ENCODE measurements at places on chromosomes 6 and 20. TPM values are rescaled to one million over a fixed set of nuclear protein-coding genes. Genes with fewer than 3 reads are reported as not detected.

OPN5 gene
- total RNA-seq: not detected

CLDN20 gene
- not detected for total RNA-seq

- no peaks in the 10 kb centered on the region for H3K27me3 ChIP-seq
- H3K4me1 ChIP-seq: no peaks in the 10 kb centered on the region
- H3K27ac ChIP-seq: no peak overlapping the region
- no peak overlapping the region for H3K4me3 ChIP-seq
- H3K36me3 ChIP-seq: no peaks in the 10 kb centered on the region
Observed at GRCh38 chr6:81820422-81820821, 67.9 kb upstream of the TENT5A start.

GRCh38 chr6:131929264-131929663 lies 21.9 kb downstream of the CCN2 start:
- no peaks in the 10 kb centered on the region for H3K4me1 ChIP-seq
- DNase-seq: no peak
- H3K27ac ChIP-seq: no peak overlapping the region
- H3K4me3 ChIP-seq: no peak overlapping the region
- H3K27me3 ChIP-seq: peaks cover 6% of the 10 kb centered on the region
- no peaks in the 10 kb centered on the region for H3K36me3 ChIP-seq

GRCh38 chr6:36677059-36677749 lies 1.3 kb upstream of the CDKN1A start:
- H3K4me1 ChIP-seq: peaks cover 51% of the 10 kb centered on the region
- H3K27me3 ChIP-seq: no peaks in the 10 kb centered on the region
- H3K27ac ChIP-seq: peak overlapping the region; percentile 69
- H3K4me3 ChIP-seq: peak overlapping the region; percentile 89
- H3K36me3 ChIP-seq: peaks cover 14% of the 10 kb centered on the region

DNA sequence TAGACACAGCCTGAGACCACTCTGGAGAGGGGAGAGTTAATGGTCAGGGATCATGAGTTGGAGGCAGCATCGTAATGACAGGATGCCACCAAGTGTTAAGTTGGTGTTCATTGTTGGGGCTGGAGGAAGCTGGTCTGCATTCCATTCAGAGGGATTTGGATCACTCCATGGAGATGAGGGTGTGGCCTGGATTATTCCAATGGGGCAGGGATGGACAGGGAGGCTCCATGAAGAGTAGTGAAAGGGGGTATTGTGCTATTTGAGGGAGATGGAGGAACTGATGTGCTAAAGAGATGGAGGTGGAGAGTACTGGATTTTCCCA lies 1.1 kb downstream of the SAPCD1 start:
- no peak for DNase-seq
- no peaks in the 10 kb centered on the region for H3K27me3 ChIP-seq
- peaks cover 43% of the 10 kb centered on the region for H3K36me3 ChIP-seq
